Thoracic aorta (tissue), 2 donors: ENCODE measurements at places on chromosomes 5 and 9.

DNA sequence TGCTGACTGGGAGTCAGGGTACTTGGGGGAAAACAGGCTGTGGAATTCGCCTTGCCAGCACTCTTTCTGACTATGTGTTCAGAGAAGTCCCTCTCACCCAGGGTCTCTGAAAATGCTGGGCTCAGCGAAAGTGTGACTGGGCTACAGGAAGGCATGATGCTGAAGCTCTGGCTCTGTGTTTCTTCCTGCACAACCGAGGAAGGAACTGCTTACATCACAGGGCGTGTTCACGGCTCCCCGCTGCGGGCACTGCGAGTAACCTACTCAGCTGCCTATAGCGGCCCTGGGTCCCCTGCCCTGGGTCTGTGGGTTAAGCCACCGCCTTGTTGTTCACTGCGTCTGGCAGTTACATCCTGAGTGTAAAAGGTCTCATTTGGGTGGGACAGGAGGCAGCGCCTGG is 222.4 kb upstream of the IRX4 start:
- H3K4me1 ChIP-seq = no peaks in the 10 kb centered on the region
- H3K27ac ChIP-seq = no peak overlapping the region
- no peaks in the 10 kb centered on the region for H3K36me3 ChIP-seq
- no peak for DNase-seq
- H3K4me3 ChIP-seq = no peak overlapping the region

- peaks cover 4% of the 10 kb centered on the region for H3K4me1 ChIP-seq
- H3K4me3 ChIP-seq = no peak overlapping the region
- no peak for DNase-seq
Measured at GRCh38 chr5:61640179-61641021, 308.3 kb downstream of the ZSWIM6 start.

GRCh38 chr5:126370796-126371718 is 52.2 kb upstream of the GRAMD2B start:
- H3K4me3 ChIP-seq = no peak overlapping the region
- H3K27me3 ChIP-seq = no peaks in the 10 kb centered on the region
- peak overlapping the region; percentile 33 for H3K27ac ChIP-seq
- H3K4me1 ChIP-seq = peaks cover 22% of the 10 kb centered on the region
- H3K36me3 ChIP-seq = no peaks in the 10 kb centered on the region
- no peak for DNase-seq

GRCh38 chr9:134128727-134129679 is 6.9 kb upstream of the WDR5 start:
- H3K4me1 ChIP-seq = no peaks in the 10 kb centered on the region
- DNase-seq = no peak

GRCh38 chr5:5795074-5795771 is 372.7 kb downstream of the ICE1 start:
- no peak for DNase-seq
- H3K27ac ChIP-seq = no peak overlapping the region
- no peaks in the 10 kb centered on the region for H3K27me3 ChIP-seq
- no peaks in the 10 kb centered on the region for H3K36me3 ChIP-seq
- no peak overlapping the region for H3K4me3 ChIP-seq

DNA sequence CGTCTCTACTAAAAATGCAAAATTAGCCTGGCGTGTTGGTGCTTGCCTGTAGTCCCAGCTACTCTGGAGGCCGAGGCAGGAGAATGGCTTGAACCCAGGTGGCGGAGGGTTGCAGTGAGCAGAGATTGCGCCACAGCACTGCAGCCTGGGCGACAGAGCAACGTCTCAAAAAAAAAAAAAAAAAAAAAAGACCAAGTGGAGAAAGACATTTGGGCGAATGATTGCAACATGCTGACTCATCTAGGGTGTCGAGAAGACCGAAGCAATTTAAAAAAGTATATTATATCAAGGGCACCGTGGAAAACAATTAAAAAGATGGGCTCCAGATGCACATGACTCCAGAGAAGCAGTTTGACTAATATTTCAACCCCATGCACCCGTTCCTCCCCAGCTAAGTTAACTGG is 9.2 kb downstream of the KLF4 start:
- H3K36me3 ChIP-seq = peaks cover 5% of the 10 kb centered on the region
- no peaks in the 10 kb centered on the region for H3K27me3 ChIP-seq
- peaks cover 5% of the 10 kb centered on the region for H3K4me1 ChIP-seq
- H3K27ac ChIP-seq = no peak overlapping the region

DNA sequence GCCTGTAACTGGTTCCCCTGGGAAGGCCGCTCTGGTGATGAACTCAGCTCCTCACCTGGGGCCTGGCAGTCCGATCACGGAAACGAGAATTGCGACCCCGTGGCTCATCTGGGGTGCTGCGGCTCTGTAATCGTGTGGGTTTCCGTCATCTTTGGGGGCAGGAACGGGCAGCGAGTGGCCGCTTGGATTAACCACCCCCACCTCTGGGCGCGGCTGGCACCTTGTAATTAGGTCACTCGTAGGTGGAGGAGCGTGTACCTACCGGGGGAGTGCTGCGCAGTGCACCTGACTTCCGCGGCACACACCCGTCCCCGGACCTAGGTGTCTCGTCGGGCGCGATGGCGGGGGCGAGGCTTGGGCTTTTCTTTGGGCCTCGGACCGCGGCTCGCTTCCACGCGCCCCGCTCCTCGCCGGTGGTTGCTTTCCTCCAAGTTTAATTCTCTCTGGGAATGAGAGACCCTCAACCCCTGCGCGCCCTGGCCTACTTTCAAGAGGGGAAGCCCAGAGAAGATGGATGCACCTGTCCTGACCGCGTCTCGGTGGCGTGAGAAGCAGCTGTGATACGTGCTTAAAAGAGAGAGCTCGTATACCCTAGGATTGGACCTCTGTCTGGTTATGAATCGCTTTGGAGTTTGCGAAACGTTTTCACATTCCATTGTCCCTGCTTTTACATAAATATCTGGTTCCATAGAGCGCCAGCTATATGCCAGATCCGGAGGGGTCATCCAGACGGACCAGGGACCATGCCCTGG is 744 bp upstream of the PPP2CA start:
- H3K4me3 ChIP-seq = peak overlapping the region; percentile 99
- no peak for DNase-seq
- H3K4me1 ChIP-seq = peaks cover 44% of the 10 kb centered on the region
- no peaks in the 10 kb centered on the region for H3K27me3 ChIP-seq
- H3K27ac ChIP-seq = peak overlapping the region; percentile 100

DNA sequence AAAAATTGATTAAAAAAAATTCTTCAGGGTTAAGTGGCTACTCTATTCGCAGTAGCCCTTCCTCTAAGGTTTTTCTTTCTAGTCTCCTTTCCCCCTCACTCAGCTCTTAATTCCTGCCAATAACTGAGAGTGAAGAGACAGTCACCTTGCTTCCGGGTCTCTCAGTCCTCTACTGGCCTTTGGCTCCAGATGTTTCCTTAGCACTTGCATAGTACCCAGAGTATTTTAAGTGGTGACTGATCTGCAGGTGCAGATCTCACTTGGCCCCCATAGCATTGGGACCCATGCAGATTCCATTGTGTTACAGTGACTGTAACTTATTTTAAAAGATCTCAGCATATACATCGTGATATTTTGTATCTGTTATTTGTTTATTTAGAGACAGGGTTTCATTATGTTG is 66.2 kb downstream of the GCNT1 start:
- H3K4me3 ChIP-seq = no peak overlapping the region
- DNase-seq = no peak
- no peaks in the 10 kb centered on the region for H3K36me3 ChIP-seq

- H3K4me3 ChIP-seq = no peak overlapping the region
- H3K27ac ChIP-seq = no peak overlapping the region
- H3K27me3 ChIP-seq = no peaks in the 10 kb centered on the region
- no peaks in the 10 kb centered on the region for H3K36me3 ChIP-seq
- peaks cover 9% of the 10 kb centered on the region for H3K4me1 ChIP-seq
- no peak for DNase-seq
Measured at GRCh38 chr9:22100626-22101025, 91.5 kb upstream of the CDKN2B start.

DNA sequence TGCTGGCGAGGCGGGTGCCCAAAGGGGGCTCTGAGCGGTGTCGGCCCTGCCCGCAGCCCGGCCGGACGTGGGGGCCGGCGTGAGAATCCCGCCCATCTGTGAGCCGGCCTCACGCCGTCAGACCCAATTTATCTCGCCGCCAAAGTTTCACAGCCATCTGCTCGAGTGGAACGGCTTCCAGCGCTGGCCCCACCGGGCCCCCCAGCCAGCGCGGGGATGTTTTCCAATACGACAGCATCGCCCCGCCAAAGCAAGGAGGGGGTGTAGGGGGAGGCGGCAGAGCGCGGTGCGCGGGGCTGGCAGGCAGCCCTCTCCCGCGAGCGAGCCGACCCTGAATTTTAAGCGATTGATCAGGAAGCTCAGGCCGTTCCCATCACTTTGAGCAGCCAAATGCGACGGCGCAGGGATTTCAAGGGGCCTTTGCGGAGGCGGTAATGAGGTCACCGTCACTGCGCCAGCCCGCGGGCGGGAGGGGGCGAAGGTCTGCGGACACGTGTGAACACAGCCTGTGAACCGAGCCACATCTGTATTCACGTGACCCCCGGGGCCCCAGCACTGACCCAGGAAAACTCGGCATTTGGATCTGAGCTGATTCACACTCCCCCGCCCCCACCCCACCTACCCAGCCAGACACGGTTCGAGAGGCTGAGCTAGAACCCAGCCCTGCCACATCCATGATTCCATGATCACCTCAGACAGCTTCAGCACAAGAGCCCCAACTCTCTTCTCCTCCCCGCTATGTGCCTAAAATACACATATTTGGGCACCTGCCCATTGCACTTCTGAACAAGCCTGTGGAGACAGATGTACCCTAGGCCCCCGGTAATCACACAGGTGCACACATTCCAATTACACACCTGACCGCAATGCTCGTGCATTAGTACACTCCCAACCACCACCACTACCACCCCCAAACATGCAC is 47.8 kb upstream of the PSD2 start:
- no peak overlapping the region for H3K27ac ChIP-seq
- no peaks in the 10 kb centered on the region for H3K36me3 ChIP-seq
- peak overlapping the region; percentile 76 for H3K4me3 ChIP-seq
- peaks cover 39% of the 10 kb centered on the region for H3K4me1 ChIP-seq
- no peaks in the 10 kb centered on the region for H3K27me3 ChIP-seq
- DNase-seq = peak; percentile 41

DNA sequence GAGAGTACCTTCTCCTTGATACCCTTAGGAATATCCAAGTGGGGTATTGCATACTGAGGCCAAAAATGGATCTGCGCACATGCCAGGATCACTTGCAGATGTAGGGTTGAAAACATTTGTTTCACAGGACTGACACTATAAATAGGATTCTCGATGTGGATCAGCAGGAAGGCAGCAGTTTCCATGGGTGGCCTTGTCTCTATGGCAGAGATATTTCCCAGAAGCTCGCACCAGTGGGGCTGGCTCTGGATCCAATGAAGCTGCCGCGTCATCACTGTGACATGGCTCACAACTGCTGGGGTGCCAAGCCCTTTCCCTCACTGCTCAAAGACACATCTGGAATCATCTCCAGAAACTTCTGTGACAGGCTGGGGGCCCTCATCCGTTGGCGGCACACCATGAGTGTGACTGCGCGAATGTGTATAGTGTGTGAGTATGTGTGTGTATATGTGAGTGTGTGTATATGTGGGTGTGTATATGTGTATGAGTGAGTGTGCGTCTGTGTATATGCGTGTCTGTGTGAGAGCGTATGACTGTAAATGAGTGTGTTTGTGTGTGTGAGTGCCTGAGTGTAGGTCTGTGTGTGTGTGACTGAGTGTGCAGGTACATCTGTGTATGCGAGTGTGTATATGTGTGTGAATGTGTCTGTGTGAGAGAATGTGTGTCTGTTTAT is 182.5 kb downstream of the GAS1 start:
- no peaks in the 10 kb centered on the region for H3K36me3 ChIP-seq
- no peak for DNase-seq
- H3K27me3 ChIP-seq = no peaks in the 10 kb centered on the region
- H3K4me1 ChIP-seq = no peaks in the 10 kb centered on the region

- no peak overlapping the region for H3K4me3 ChIP-seq
- DNase-seq = no peak
- H3K27ac ChIP-seq = no peak overlapping the region
- H3K4me1 ChIP-seq = peaks cover 6% of the 10 kb centered on the region
- H3K36me3 ChIP-seq = no peaks in the 10 kb centered on the region
Measured at GRCh38 chr5:169651526-169651925, 14.5 kb downstream of the DOCK2 start.

DNA sequence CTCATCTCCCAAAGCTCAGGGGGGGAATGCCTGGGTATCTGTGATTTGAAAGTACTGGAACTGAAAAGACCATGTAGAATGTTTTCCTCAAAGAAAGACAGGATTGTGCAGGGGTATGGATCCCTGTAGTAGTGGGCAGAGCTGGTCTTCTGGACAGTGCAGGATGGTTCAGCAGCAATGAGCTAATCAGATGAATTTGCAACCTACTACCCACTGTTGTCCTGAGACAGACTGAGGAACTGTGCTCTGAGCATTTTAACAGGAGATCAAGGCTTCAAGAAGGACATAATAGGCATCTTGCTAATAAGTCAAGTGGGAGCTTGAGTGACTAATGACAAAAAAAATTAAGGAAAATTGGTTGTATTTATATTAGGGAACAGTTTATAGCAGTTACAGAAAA is 61.7 kb downstream of the FYB1 start:
- H3K36me3 ChIP-seq = no peaks in the 10 kb centered on the region
- no peak for DNase-seq
- no peak overlapping the region for H3K27ac ChIP-seq
- H3K27me3 ChIP-seq = no peaks in the 10 kb centered on the region

DNA sequence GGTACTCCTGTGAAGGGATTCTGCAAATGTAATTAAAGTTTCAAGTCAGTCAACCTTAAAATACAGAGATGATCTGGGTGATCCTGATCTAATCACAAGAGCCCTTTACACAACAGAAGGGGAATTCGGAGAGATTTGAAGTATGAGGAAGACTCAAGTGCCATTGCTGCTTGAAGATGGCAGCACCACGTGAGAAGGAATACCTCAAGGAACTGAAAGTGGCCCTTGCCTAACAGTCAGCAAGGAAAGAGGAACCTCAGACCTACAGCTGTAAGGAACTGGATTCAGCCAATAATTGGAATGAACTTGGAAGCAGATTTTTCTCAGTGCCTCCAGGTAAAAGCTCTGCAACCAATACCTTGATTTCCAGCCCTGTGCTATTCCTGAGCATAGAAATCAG is 87.4 kb downstream of the THBS4 start:
- H3K27me3 ChIP-seq = no peaks in the 10 kb centered on the region
- no peak for DNase-seq
- H3K27ac ChIP-seq = no peak overlapping the region
- no peak overlapping the region for H3K4me3 ChIP-seq

GRCh38 chr5:154673506-154673905 is 81.7 kb upstream of the LARP1 start:
- no peaks in the 10 kb centered on the region for H3K36me3 ChIP-seq
- no peaks in the 10 kb centered on the region for H3K4me1 ChIP-seq
- H3K4me3 ChIP-seq = no peak overlapping the region
- H3K27ac ChIP-seq = no peak overlapping the region

GRCh38 chr5:98993512-98993911 is 64.7 kb upstream of the CHD1 start:
- no peaks in the 10 kb centered on the region for H3K36me3 ChIP-seq
- H3K27ac ChIP-seq = no peak overlapping the region
- H3K27me3 ChIP-seq = no peaks in the 10 kb centered on the region
- H3K4me1 ChIP-seq = no peaks in the 10 kb centered on the region

- H3K27ac ChIP-seq = no peak overlapping the region
- peaks cover 5% of the 10 kb centered on the region for H3K4me1 ChIP-seq
- no peaks in the 10 kb centered on the region for H3K36me3 ChIP-seq
- no peaks in the 10 kb centered on the region for H3K27me3 ChIP-seq
- H3K4me3 ChIP-seq = no peak overlapping the region
Measured at GRCh38 chr5:74441616-74442015, 198.9 kb downstream of the ENC1 start.
